ENCODE measurements at places on chromosomes 3 and 15.

DNA sequence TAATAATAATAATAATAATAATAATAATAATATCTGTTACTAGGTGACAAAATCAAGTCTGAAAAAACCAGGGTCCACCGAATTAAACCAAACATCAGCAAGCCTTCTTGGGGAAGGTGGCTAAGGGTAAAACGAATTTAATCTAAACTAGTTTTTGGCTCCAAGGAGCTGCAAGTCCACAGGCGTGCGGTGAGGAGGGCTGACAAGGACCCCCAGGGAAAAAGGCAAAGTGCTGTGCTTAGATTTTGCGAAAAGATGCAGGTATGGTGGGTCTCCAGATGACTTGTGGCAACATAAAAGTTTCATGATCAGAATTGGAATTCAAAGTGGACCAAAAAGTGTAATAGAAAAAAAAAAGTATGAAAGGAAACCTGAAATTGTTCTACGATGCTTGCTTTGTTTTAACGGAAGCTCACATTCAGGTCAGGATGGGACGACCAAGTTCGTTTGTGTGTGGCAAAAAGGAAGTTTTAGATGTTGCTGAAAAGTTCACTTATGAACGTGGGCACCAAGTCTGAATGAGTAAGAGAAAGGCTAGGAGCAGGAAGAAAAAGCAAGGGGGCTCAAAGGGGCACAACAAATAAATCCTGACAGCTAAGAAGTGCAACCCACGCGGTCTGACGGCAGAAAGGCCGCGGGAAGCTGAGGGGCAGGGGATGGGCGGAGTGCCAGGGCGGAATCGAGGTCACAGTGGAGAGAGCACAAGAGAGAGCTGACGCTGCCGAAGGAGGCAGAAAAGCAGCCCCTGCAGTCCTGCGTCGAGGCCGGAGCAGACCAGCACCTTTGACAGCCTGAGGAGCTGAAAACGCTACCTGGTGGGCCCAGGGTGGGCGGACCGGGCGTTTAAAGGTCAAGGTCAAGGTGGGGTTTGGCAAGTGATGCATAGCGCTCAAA is 1.1 kb downstream of the WDR82 start:
- peak; percentile 60 for DNase-seq

- DNase-seq = no peak
Observed at GRCh38 chr3:31157047-31157694, 262.7 kb upstream of the GADL1 start.

DNA sequence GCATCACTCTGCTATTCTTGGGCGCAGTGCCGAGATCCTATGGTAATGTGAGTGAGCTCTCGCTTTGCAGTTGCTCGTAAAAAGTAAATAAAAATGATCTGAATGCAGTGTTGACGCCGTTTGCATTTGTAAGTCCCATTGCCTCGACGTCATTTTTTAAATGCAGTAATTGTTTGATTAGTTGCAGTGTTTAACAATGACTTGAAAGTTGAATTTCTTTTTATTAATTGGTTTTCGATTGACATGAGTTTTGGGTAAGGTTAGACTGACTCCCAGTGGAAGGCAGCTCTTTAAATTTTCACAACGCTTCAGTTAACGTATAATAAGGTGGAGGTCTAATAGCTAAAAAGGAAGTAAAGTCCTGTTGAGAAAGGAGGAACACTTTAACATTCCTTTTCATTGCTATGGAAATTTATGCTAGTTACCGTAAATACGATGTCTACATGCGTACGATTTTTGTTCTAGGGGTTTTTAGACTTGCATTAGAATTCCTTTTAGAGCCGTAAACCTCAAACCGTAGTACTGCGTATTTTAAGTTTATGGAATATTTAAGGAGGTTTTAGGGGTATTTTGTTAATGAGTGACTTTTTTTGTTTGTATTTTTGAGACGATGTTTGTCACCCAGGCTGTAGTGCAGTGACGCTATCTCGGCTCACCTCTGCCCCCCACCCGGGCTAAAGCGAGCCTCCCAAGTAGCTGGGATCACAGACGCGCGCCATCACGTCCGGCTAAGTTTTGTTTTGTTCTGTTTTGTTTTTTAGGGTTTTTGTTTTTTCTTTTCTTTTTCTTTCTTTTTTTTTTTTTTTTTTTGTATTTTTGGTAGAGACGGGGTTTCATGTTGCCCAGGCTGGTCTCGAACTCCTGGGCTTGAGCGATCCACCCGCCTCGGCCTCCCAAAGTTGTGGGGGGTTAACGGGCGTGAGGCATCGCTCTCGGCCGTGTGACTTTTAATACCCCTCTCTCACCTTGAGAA is 1.4 kb downstream of the MORF4L1 start:
- peak; percentile 35 for DNase-seq

- DNase-seq = no peak
Observed at GRCh38 chr3:3753416-3753815, 45.8 kb upstream of the LRRN1 start.

DNA sequence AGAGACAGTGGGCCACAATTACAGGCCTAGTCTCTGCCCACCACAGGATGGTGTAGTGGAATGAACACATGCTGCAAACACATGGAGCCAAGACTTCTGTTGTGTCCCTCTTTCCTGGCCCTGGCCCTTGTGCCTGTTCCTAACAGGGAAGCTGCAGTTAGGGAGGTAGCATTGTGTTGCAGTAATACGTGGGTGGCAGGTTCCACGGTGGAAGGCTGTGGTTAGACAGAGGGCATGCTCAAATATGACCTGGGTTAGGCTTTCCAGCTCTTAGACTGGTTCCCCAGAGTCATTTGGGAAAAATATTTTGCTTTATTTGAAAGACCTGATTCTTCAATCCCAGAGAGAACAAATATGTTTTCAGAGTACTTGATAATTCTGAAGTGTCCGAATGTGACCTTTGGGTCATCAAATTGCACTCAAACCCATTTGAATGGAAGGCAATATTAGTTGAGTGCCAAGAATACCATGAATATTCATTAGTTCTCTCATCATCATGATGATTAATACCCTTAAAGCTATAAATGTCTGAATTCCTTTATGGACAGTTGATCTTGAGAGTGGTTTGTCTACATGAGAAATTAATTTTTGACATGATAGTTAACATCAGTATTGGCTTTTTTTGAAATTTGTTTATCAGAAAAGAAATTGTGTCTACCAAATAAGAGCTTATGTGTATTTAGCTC is 28.5 kb downstream of the PLAAT1 start:
- DNase-seq = no peak

DNA sequence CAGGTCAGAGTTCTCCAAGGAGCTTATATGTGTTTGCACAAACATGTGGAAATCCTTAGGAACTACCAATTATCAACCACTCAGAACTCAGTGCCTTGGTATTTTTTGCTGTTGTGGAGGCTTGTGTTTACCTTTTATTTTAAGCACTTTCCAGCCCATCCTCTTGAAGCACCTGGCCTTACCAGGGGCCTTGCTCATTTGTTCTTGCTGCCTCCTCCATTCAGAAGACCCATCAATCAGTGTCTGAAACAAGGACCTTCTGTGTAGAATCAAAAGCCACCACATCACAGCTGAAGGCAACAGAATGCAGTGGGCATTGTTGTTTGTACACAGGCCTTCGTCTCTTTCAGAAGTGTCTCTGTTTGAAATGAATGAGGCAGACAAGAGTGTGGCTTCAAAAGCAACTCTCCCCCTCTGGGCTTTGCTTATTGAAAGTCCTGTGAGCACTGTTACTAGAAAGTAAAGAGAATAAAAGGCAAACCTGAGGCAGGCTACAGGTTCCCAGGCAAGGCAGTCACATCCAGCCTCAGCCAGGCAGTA is 24.5 kb upstream of the LIPC start:
- no peak for DNase-seq

DNA sequence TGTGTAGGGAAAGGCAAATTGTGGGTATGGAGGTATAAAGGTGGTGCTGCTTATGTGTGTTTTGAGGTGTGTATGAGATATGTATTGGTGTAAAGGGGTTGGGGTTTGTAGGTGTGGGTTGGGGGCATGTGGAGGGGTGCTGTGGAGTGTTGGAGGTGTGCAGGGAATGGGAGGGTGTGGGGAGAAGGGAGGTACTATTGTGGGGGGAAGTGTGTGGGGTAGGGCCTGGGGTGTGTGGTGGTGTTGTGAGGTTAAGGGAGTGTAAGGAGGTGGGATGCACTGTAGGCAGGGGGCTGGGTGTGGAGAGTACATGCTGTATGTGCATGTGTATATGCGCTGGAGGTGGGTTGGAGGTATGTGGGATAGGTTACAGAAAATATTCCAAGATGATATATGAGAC is 15.7 kb downstream of the CCDC12 start:
- no peak for DNase-seq

Measured in hindlimb muscle (tissue), 1 donor.